ENCODE measurements at places on chromosomes 1 and 21.

DNA sequence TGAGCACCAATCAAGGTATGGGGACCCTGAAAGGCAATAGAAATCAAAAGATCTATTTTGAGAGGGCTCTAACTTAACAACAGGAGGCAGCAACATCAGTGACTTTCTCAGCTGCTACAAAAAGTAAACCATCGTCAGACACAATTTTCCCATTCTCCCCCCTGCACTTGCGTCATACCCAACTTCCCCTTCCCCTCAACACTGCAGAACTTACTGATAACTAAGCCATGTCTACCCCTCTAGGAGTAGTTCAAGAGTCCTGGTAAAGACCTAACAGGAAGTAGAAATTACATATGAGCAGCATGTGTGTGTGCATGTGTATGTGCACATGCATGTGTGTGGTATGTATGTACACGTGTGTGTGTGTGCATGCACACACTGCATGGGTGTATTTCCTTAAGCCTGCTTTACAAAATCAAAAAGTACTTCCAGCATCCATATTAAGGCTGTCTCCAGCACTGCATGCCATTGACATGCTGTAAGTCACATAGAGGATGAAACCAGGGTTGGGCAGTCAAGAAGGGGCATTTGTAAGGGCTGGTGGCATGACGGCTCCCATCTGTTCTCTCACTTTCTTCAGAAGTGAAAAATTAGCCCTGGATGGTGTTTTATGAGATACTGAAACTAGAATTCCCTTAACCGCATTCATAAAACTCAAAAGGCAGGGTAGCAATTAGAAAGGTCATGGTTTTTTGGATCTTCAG lies 460.1 kb upstream of the RUNX1 start:
- no peak for DNase-seq

DNA sequence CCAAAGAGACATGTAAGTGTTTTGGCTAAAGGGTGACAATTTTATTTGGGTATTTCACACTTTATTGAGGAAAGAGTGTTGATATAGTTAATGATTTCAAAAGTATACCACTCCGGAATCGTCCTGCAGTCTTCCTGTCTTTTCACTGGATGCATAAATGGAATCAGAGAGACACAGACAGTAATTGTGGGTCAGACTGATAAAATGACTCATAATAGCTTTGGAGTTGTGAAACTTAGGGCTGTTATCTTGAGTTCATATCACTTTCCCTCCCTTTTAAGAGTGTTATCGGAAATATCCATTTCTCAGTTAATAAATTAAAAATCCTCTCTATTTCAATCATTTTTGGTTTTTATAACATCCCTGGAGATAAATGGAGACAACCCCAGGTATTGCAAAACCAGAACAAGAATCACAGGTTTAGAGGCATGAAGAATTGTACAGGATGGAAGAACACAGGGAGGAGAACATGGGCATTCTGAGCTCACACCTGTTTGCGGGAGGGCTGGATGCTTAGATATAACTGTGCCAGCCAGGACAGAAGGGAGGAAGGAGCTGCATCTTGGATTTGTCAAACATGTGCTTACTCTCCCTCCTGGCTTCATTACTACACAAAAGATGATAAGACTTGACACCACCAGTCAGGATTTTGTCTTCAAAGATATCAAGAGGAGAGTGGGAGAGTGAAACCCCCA lies 185.4 kb downstream of the LMO4 start:
- no peak for DNase-seq

DNA sequence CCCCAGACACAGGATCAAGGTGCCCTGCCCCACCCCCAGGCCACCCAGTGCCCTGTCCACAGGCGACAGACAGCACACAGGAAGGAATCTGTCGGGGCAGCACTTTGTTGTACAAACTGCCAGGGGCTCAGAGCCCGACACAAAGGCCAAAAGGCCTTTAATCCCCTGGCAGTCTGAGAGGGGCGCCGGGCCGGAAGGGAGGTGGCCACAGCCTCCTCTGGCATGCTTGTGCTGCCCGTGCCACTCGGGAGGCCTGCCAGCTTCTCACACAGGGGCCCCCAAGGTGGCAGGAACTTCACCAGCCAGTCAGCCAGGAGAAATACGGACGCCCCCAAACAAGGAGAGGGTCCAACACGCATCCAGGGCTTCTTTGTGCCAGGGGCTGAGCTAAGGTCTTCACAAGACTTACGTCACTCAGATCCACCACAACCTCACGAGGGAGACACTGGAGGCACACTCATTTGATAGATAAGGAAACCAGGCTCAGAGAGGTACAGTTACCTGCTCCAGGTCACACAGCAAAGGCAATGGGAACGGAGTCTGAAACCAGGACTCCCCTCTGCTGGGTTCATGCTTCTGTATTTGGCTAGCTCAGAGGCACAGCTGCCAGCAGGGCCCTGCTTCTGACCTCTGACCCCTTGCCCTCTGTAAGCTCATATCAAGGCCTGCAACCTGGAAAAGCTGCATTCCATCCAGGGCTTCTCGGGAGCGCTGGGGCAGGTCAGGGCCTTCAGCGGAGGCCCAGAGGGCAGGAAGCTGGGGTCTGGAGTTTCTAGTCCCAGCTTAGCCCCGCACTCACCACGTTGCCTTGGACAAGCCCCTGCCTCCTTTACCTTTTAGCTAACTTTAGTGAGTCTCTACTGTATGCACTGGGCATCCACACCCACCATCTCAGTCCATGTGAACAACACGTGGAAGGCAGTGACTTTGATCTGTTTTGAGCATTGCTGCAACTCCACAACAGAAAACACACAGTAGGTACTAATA lies 34.8 kb downstream of the HSPG2 start:
- no peak for DNase-seq

DNA sequence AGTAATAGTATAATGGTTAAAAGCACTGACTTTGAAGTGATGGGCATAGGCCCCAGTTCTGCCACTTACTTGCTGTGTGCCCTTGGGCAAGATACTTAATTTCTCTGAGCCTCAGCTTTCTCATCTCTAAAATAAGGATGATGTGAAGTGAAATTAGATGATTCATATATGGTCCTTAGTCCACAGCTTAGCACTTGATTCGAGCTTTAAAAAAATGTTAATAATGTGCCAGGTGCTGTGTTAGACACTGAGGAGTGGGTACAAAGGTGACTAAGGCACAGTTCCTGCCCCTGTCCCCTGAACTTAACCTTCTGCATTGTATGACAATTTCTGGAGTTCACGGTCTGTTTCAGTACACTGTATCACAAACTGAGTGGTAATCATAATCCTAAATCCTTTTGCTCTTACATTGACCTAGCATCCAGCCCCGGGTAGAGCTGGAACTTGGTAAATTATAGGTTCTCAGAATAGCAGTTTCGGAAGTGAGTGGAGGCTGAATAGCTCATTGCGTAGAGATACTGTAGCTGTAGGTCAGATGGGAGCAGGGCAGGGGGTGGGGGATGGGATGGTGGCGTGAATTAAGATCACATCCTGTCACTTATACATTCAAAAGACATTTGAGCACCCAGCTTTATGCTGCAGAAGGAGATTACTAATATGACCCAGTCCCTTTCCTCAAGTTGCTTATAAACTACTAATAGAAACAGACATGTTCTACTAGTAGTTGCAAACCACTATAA lies 1.5 kb downstream of the ZNF691 start:
- no peak for DNase-seq

DNA sequence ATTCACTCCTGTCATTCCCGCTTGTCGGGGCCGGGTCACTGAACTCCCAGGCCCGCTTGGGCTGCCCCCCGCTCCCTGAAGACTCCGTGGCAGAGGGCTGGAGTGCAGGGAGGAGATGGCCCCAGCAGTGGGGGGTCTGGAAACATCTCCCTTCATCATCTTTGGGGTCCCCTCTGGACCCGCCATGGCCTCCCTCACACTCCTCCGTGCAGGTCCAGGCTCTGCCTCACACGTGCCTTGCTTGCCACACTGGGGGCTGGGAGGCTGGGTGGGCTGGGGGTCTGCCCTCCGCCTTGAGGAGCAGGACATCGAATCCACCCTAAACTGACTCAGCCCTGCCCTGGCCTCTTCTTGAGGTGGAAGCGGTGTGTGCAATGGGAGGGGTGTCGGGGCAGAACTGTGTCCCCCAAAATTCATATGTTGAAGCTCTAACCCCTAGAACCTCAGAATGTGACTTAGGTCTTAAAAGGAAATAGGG lies 35.2 kb downstream of the POFUT2 start:
- DNase-seq, result no peak

DNA sequence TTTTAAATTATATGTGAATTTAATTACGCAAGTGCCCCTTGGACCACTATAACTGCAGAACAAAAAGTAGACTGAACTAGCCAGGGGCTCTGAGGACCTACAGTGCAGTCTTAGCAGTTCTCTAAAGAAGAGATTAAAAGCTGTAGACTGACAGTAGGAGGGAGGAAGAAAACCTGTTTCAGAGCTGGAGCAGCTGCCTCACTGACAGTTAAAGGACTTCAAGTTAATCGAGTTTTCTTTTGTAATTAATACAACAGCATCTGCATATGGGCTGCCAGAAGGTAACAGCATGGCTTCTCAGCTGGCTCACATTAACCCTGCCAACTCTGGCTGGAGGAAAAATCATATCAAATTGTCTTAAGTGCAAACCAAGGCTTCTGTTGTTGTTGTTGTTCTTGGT lies 19.9 kb downstream of the DSTYK start:
- DNase-seq, result no peak

DNA sequence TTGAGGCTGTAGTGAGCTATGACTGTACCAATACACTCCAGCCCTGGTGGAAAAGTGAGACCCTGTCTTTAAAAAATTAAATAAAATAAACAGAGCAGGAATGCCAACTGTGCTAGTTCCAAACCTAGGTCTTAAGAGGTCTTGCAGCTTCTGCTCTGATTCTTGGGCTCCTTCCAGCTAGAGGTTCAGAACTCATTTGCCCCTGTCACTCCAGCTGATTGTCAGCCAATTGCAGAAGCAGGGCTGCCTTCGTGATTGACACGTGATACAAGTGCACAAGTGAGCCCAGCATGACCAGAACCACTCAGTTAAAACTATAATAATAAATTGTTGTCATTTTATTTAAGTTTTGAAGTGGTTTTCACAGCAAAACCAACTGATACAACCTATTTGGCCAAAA lies 298.4 kb downstream of the USP25 start:
- no peak for DNase-seq

DNA sequence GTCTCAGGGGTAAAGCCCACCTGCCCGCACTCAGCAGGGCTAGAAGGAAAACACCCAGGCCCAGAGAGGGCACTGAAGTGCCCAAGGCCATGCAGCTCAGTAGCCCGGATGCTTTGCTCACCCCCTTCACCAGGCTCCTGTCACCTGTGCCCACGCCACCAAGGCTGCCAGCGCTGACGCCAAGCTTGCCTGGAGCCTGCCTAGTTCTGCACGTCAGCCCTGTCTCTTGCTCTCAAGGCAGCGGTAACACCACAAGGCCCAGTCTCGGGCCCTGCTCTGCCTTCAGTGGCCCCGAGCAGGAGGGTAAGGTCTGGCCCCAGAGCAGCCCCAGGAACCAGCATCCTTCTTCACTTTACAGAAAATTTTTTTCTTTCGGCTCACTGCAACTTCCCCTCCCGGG lies 7.7 kb downstream of the TMEM63A start:
- no peak for DNase-seq

DNA sequence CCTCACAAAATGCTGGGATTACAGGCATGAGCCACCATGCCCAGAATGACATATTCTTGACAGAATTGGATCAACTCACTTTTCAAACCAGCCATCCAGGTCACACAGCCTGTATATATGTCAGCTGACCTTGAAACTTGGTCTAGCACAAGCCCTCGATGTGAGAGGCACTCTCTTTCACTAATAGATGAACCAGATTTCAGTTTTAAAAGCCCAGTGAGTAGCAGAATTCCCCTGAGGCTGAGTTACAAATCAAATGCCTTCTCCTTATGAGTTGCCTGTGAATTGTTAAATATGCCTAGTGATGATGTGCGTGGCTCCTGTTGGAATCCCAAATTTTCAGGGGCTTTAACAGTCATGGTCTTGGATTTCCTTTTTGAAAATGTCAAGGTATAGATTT lies 88.7 kb downstream of the CD247 start:
- DNase-seq, result no peak

DNA sequence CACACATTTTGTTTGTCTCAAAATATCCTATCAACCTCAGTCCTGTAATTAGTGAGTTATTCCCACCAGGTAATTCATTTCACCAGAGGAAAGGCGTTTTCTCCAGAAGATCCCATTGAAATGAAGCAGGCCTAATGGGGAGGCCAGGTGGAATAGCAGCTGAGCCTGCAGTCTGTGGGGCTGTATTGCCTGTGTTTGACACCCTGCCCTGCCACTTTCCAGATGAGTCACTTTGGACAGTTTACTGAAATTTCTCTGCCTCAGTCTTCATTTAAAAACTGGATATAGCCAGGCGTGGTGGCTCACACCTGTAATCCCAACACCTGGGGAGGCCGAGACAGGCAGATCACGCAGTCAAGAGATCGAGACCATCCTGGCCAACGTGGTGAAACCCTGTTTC lies 78.1 kb upstream of the PPP2R5A start:
- DNase-seq, result no peak

DNA sequence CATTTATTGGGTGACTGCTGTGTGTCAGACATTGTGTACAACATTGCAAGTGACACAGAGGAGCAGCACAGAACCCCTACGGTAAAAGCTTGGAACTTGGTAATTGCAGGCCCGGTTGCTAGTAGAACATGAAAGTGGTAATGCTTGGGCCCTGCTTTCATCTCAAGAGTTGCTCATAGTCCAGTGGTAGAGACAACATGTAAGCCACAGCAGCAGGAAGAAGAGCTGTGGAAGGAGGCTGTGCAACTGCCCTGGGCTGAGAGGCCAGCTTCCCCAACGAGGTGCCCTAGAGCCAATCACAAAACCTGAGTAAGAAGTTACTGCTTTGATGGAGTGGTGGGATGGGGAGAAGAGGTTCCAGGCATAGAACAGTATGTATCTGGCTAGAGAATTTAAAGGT lies 18.4 kb downstream of the CNIH4 start:
- no peak for DNase-seq

DNA sequence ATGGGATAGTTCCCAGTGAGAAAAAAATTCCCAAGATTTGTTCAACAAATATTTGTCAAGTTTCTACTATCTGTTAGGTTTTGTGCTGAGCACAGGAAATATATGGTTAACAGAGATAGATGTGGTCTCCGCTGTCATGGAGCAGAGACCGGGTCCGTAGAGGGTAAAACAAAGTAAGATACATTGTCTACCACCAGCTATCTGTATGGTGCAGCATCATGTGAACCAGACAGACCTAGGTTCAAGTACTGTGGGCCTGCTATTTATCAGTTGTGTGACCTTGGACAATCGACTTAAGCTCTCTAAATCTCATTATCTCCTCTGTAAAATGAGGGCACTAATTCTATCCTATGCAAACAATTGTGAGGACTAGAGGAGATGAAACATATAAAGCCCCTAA lies 109.8 kb downstream of the DUSP10 start:
- no peak for DNase-seq
